ENCODE measurements at places on chromosomes 11 and 22.

DNA sequence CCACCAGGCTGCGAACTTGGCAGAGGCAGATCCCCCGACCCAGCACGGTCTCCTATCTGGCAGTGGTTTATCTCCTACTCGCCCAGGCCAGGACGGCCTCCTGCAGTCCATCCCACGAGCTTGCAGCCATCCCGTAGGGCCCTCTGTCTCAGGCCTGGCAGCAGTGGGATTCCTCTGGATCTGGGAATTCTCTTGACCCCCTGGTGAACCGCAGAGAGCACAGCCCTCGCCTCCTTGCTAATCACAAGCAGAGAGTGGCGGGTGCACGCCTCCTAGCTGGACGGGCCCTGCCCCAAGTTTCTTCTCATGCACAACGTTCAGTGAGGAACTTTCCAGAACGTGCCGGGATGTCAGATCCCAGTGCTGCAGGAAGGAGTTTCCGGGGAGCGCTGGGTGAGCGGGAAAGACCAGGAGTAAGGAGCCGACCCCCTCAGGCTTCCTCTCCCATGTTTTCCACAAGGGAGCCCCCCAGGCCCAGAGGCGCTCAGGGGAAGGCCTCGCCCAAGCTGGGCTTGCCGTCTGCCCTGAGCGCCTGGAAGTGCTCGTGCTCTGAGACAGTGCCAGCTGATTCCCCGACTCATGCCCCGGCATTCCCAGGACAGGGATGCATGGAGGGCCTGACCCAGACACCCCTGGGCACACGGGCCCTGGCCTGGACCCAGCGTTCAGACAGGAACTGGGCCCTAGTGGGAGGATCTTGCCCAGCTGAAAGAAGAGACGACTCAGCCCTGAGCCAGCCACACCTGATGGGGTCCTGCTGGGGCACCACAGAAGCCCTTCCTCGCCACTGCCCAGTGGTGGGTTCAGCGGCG is 24.6 kb downstream of the IGF2 start:
- no peak for DNase-seq

- no peak for DNase-seq
These were observed 13.6 kb downstream of the DGCR8 start for GRCh38 chr22:20093418-20094196.

DNA sequence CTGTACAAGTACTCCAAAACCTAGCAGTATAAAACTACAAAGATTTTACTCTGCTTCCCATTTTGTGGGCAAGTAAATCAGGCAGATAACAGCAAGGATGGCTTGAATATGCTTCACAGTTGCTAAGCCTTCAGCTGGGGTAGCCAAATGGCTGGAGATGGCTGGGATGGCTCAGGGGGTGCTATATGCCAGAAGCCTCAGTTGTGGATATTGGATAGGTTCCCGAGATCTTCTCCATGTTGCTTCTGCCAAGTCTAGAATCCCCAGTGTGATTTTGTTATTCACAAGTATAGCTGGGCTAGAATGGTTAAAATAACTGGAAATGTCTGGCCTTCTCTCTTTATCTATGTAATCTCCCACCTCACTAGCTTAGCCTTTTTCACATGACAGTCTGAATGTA is 472.3 kb upstream of the ARHGAP42 start:
- no peak for DNase-seq

GRCh38 chr11:122375687-122376399 is 259.8 kb upstream of the BLID start:
- DNase-seq: no peak
